Activated CD4-positive, alpha-beta T cell treated with anti-CD3 and anti-CD28 coated beads for 4 hours (primary cell): ENCODE measurements at places on chromosomes 4 and X.

DNA sequence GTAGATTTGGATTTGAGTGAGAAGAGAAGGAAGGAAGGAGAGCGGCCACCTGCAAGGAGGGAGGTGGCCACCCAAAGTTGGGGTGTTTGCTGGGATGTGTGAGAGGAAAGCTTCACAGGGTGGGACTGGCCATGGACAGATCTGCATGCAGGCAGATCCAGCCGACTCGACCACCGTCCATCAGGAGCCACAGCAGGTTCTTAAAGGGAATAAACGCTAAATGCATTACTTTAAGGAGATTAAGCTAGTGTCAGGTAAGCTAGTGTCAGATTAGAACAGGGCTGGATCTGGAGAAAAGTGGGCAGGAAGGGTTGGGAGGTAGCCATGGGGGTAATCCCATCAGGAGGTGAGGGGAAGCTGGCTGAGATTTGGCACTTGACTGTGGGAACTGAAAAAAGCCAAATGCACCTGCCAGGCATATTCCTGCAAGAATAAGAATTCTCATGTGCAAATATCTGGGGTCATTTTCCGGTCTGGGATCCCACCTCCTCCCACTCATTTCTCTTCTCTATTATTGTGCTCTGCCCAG lies 79.6 kb downstream of the MGST2 start:
- no peak for DNase-seq

DNA sequence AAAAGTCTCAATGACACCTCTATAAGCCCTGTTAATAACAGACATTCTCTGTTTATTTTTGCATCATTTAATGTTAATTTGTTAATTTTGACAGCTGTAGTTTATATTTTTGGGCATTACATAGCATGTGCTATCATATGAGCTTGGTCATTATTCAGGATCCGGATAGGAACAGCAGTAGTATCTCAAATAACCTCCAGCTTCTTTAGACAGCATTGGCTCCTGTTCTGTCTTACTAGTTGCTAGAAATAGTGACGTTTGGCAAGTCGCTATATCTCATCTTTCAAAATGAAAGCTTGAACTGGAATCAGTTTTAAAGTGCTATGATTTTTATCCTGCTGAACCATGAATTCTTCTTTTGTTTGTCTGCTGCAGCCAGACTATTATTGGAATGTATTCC lies 9.0 kb upstream of the ADGRA3 start:
- DNase-seq, result no peak

GRCh38 chr4:60081839-60082238 lies 1118.3 kb upstream of the ADGRL3 start:
- no peak for DNase-seq

DNA sequence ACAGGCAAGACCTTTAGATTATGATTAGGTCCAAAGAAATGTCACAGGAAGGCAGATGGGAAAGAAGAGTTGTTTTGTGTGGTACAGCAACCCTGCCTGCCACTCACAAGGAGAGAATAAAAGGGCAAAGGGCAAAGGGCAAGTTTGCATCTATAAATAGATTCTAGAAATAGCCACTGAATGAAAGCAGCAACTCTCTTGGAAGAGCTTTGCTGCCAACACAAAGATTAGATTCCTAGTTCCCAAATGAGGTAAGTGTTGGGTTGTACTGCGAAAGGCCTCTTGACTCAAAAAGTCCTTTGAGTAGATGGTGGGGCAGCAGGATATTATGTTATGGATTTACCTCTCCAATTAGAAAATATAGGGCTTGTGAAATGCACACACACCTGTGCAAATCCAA lies 61.2 kb downstream of the MOSPD2 start:
- no peak for DNase-seq

DNA sequence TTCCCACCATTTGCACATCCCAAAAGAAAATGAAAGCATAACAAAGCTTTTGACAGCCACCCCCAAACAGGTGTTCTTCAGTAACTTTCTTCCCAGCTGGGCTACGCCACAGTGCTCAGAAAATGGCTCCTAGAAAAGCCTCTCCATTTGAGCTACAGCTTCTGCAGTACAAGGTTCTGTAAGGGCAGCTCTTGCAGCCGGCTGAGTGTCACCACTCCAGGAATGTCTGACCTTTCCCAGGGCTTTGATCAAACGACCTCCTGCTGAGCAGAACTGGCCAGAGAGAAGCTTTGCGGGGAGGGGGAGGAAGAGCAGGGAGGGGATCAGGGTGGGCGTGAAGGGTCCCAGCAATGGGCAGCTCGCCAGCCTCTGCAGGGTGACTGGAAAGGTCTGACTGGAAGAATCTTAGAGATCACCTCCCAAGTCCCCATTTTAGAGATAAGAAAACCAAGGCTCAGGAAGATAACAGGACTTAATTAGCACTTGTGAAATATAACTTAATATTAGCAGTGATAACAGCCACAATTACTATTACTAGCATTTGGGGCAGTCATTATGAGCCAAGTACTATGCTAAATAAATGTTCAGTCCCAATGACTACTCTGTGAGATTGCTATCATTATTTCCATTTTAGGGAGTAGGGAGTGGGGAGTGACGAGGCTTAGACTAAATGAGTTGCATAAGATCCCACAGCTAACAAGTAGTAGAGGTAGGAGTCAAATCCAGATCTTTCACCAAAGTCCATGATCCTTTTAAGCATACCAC lies 51.1 kb downstream of the LEF1 start:
- no peak for DNase-seq

DNA sequence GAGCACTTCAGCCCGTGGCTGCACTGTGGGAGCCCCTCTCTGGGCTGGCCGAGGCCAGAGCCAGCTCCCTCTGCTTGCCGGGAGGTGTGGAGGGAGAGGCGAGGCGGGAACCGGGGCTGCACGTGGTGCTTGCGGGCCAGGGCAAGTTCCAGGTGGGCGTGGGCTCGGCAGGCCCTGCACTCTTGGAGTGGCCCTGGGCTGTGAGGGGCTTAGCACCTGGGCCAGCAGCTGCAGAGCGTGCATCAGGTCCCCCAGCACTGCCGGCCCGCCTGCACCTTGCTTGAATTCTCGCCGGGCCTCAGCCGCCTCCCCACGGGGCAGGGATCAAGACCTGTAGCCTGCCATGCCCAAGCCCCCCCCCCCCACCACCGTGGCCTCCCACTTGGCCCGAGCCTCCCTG lies 28.9 kb upstream of the APOOL start:
- no peak for DNase-seq

DNA sequence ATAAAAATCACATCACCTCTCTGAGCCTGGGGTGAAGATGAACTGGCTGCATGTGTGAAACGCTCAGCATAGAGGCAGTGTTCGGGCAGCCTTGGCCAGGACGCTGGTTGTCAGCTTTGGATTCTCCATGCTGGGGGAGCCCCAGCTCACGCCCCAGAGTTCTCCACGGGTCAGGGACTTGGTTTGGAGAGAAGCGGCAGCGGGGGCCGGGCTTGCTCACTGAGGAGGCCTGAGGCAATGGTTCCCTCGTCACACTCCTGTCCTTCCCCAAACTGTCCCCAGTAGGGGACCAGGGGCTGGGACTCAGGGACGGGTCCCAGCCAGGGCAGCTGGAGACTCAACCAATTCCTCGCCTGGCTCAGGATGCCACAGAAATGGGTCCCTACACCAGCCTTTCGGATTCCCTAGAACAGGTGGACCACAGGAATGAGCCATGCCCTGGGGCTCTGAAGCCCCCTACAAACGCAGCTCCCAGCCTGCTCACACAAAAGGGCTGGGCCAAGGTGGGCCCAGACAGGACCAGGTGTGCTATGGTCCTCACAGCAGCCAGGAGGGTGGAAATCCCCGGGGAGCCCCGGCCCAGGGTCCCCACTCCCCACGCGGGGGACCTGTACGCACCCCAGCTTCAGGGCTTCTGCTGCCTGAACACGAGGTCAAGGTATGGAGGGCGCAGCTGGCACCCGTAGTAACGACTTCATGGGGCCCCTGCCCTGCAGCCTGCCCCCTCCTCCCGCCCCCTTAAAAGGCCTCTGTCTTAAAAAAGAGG lies 1.4 kb downstream of the MXD4 start:
- no peak for DNase-seq

DNA sequence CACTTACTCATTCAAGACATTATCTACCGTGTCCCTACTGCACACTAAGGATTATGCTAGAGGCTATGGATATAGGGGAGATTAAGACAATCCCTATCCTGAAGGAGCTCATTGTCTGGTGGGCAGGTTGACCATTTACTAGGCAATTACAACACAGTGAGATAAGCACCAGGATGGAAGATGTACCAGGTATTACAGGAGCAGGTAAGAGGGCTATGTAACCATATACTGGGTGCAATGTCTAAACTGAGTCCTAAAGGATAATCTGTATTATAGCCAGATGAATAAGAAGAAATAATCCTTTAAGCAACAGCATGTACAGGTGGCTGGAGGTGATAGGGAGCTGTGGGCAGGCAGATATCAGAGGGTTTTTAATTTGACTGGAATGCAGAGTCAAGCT lies 113.3 kb upstream of the TBC1D9 start:
- DNase-seq, result no peak

DNA sequence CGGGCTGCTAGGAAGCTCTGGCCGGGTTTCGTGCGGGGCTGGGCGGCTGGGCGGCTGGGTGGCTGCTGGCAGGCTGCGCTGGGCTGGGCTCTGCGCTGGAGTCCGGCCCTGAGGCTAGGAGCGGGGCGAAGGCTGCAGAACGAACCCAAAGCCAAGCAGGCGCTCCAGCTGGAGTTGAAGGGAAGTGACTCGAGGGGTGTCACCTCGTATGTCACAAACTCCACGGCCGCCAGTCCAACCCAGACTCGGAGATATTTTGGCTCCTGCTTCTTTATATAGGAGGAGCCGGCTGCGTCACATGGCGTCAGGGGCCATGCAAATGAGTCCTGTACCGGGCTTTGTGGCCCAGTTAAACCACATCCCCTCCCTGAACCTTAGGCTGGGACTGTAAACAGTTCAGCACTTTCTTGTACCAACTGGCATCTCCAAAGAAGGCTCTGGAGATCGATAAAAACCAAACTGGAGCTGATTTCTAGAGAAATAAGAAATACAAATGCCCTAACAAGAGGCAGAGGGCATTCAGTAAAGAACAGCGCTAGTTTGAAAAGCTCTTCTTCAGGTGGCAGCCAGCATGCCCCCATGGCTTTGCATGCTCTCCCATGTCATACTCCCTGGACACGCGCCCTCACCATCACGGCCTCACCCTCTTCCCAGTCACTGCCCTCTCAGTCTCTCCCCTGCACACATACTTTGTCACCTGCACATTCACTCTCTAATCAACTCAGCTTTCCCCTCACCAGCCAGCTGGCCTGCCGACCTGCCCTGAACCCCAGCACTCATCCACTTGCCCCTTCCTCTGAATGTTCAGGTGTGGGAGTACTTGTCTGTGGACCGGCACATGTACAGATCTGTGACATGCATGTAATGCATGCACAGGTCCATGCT lies 58.5 kb downstream of the TSC22D3 start:
- DNase-seq, result peak; percentile 80

DNA sequence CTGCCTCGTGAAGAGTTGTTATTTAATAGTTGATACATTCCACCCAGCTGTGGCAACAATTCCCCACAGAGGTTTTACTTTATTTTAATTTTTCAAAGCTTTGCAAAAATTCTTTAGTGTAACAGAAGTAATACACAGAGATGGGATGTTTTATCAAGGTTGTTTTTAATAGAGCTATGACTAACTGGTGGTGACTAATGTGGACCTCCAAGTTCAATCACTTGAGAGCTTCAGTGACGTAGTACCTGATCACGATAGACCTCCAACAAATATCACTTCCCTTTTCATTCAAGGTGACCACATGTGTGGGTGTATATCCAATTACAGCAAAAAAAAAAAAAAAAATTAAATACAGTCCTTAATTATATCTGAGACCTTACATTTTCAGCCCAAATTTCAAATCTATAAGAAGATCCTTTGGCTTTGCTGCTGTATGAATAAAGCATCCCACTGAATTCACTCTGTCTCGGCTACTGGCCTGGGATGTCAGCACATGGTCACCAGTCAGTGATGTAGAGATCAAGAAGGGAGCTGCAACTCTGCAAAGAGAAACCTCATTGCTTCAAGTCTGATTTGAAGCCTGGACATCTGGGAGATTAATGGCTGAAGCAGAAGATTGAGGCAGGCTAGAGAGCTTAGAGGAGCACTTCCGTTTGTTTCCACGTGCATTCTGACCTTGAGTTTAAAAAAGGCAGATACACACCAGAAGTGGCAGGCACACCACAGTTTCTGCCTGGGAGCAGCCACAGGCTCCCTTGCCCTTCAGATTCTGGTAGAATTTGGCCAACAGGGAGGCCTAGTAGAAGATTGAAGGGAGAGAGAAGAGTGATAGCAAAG lies 345.9 kb upstream of the NOCT start:
- no peak for DNase-seq

GRCh38 chrX:132165651-132166050 lies 37.8 kb upstream of the FRMD7 start:
- DNase-seq, result no peak

- DNase-seq, result no peak
These were observed 88.5 kb upstream of the CBR4 start for GRCh38 chr4:169098532-169098931.

DNA sequence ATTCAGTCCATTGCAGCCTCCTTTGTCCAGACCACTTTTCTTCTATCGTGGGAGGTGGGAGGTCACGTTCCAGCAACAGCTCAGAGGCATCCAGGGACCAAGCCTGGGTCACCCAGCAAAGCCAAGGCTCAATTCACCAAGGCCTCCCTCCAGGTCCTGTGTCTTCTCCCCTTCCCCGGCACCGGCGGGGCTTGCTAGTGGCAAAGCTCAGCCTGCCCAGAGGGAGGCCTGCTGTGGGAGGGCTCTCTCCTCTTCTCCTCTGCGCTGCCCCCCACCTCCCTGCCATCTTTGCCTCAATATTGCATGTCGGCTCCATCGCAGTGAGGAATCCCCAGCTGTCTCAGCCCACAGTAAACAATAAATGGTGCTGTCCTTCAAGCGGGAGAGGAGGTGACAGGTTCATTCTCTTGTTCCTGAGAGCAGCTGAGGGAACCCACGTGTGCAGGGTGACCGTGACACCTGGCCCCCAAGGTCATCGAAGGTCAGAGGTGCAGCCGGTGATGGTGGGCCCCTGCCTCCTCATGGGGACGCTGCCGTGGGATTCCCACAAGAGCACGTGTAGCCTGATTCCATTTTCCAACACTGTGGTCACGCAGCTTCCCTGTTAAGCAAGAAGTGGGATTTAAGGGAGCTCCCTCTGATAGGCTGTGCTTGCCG lies 111.5 kb upstream of the PSAPL1 start:
- no peak for DNase-seq

DNA sequence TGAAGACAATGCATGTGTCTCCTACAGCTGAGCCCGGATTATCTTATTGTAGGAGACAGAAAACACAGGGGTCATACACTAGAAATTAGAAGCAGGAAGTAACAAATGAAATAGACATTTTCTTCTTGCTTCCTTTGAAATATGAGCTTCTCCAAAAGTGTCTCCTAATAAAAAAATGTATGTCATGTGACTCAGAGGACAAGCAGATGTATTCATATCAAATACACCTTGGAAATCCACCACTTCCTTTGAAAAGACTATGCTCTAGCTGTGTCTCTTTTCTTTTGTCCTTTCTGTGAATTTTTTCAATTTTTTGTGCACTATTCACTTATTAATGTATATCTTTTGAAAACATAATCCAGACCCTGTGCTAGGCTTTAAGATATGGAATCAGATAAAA lies 1906.2 kb downstream of the C4orf33 start:
- DNase-seq, result no peak

- DNase-seq, result no peak
These were observed 289.4 kb downstream of the TRAM1L1 start for GRCh38 chr4:116796022-116796421.
